ENCODE measurements at places on chromosomes 3 and 15.

- DNase-seq, result no peak
Measured at GRCh38 chr3:32371461-32372212, 20.0 kb upstream of the CMTM7 start.

DNA sequence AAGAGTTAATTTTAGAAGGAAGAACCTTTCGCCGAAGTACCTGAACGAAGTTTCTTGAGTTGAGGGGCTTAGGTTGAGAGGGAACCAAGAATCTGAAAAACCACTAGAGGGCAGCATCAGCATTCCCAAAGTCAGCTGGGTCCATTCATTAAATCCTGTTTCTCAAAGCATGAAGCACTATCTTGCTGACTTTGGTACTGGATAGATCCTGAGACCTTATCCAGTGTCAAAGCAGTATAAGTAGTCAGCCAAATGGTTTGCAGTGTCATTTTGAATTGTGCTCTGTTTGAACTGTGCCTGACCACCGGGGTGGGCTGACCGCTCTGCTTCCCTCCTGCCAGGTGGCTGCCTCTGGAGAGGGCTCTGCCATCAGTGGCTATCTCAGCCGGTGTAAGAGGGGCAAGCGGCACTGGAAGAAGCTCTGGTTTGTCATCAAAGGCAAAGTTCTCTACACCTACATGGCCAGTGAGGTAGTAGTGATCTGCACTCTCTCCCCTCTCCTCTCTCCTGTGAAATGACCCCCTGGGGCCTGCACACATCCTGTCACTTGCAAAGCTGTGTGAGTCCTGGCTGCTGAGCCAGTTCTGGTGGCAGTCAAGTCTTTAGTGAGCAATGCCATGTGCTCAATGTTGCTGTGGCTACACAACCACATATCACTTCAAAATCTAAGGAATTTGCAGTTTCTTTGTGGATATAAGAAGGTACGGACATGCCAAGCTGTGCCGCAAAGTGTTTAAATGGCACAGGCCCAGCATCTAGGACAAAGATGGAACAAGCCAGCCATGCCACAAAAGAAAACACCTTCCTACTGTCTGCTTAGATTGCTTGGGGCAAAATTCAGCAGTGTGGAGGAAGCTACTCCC, 21.4 kb upstream of the NR2C2 start:
- peak; percentile 35 for DNase-seq

DNA sequence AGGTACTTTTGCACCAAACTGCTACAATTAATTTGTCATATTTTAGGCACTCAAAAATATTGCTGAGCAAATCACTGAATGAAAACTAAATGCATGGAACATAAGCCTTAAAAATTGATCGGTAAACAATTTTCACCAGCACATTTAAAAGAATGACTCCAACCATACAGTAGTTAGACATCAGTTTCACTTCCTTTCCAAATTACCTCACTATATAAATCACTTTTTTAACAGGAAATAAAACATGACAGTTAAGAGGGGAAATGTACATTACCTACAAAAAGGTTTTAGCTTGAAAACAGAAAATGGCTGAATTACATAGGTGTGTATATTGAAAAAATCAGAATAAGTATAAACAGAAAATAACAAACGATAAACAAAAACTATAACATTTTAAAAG, 108.4 kb downstream of the SERPINI1 start:
- no peak for DNase-seq

- DNase-seq, result no peak
Measured at GRCh38 chr3:52372822-52373504, 56.8 kb downstream of the DNAH1 start.

DNA sequence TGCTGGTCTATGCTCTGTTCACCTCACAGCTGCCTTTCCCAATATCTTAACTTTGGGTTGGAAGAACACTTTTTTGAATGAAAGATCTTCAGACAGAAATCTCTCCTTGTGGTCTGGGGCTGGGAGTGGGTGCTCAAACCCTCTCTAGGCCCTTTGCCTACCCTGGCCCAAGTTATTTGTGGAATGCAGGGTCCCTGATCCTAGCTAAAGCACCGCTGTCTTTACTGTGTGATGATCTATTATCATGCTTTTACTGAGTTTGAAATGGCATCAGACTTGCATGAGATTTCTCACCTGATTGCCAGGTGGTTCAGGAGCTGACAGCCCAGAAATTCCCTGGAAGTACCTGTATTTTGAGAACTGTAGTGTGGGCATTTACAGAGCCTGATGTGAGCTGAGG, 412.7 kb upstream of the ONECUT1 start:
- no peak for DNase-seq

DNA sequence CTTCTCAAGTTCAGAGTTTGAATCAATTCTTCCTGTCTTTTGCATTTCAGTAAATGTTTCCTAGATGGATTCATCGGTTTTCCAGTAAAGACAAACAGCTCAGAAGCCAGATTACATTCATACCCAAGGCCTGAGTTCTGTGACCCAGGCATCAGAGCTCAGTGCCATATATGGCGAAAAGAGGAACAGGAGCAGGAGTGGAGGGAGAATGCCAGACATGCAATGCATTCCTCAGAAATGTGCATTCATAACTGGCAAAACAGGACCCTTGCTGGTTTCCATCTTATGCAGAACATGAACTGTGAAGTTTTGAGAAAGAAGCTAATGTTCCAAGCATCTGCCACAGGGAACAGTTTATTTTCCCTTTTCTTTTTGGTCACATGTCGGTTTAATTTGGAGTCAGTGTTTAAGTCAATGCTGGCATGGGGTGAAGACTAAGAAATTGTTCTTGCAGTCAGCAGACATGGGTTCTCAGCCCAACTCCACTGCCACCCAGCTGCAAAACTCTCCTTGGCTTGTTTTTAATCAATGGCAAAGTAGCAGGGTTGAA, 116.5 kb downstream of the LPP start:
- peak; percentile 84 for DNase-seq

DNA sequence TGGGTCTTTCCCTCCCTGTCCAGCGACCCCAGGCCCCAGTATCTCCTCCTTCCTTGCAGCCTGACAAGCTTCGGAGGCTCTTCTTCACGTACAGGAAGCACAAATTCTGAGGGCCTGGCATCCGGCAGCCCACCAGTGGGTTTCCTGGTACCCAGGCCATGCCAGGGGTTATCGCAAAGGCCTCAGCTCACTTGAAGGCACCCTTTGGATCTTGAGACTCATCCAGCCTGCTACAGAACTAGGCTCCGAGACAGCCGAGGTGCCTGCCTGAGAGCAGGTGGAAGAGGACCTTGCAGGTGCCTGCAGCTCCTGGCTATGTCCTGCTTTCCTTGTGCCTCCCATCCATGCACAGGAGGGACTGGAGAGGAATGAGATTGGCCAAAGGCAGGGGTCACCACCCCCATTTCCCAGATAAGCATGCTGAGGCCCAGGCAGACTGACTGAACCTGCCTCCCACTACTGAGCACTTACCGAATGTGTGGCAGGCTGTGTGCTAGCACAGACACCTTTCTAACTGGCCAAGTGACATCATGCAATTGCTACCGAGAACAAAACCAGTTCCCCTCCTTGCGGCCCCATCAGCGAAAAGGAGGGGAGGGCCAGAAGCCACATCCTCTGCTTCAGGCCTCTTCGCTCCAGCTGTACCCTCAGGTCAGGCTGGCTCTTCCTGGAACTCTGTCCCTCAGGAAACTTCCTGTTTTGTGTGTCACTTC, 11.2 kb downstream of the SH2D7 start:
- no peak for DNase-seq

GRCh38 chr3:160949460-160949859, 155.7 kb downstream of the B3GALNT1 start:
- DNase-seq, result no peak

DNA sequence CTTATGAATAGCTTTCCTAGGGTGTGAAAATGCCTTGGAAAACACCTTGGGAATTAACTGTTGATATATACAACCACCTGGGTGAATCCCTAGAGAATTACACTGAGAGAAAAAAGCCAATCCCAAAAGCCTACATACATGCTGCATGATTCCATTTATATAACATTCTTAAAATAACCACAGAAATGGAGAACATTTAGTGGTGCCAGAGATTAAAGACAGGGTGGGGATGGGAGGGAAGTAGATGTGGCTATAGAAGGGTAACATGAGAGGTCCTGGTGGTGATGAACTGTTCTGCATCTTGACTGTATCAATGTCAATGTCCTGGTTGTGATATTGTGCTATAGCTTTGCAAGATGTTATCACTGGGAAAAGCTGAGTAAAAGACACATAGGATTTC, 291.0 kb downstream of the CLSTN2 start:
- DNase-seq, result no peak

- DNase-seq, result no peak
Measured at GRCh38 chr3:100483529-100483928, 8.9 kb upstream of the TMEM45A start.

GRCh38 chr3:143134471-143134870, 14.9 kb downstream of the CHST2 start:
- no peak for DNase-seq

- no peak for DNase-seq
Measured at GRCh38 chr15:37819191-37819590, 115.2 kb upstream of the TMCO5A start.

DNA sequence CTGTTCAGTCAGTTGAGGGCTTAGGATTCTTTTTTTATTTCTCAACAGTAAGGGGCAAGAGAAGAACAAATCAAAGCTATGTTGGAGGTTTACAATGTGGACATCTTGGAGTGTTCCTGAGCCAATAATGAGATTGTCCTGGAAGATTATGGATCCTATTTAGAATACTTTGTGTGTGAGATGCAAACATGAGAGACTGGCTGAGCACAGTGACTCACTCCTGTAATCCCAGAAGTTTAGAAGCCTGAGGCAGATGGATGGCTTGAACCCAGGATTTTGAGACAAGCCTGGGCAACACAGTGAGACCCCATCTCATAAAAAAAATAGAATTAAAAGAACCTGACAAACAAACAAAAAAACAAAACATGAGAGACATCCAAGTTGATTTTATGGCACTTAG, 351.6 kb downstream of the GAP43 start:
- DNase-seq, result no peak

DNA sequence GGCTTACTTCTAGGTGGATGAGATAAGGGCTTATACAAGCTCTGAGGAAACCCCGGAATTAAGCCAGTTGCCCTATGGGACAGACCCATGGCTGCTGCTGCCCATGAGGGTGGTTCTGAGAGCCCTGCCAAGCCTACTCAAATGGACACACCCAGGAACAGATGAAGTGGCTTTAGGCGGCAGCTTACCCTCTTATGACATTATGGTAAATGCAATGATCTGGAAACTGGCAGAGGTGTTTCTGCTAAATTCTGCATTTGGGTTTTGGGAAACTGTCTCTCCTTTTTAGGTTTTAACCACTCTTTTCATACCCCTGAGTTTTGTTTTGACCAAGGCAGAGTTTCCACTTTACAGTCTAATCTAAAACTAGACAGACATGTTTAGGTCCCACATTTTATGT, 9.0 kb upstream of the ZBED2 start:
- DNase-seq, result no peak

GRCh38 chr3:123795471-123796251, 88.5 kb downstream of the MYLK start:
- no peak for DNase-seq

- DNase-seq, result no peak
Measured at GRCh38 chr15:57054204-57054750, 135.8 kb downstream of the TCF12 start.

- DNase-seq, result peak; percentile 80
Measured at GRCh38 chr3:113249111-113249510, 37.8 kb downstream of the BOC start.

- no peak for DNase-seq
Measured at GRCh38 chr15:80970018-80970657, 19.5 kb downstream of the MESD start.

DNA sequence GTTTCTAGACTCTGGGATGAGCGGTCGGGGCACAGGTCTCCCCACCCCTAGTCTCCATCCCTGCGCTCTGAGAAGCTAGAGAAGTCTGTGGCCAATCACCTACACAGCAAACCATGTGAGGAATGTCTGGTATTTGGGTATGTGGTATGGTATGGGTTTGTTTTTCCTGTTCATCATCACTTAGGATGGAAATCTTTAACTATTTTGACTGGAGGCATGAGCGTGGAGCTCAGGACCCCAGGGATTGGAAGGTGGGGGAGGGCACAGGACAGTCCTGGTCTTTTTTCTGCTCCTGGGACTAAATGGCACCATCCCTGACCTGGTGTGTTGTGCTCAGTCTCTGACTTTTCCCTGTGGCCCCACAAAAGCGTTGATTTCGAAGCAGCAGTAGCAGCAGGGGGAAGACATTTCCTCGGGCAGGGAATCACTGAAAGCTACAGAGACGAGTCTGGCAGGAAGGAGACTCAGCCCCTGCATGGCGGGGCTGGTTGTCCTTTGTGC, 191.7 kb upstream of the TPM1 start:
- no peak for DNase-seq

DNA sequence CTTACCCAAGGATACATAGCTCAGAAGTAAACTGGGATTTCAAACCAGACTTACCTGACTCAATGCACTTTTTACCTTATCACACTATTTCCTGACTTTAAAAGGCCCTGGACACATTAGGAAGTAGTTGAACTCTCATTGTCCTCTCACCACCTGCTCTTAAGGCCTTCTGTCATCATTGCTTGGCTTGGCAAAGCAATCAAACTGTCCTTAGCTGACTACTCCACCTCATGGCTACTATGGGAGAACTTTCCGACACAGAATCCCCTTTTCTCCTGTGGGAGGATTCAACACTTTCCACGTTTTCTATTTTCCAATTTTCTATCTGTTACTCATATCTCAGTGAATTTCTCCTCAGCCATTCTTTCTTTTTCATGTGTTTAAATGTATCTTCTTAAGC, 55.4 kb downstream of the ZNF148 start:
- DNase-seq, result no peak

DNA sequence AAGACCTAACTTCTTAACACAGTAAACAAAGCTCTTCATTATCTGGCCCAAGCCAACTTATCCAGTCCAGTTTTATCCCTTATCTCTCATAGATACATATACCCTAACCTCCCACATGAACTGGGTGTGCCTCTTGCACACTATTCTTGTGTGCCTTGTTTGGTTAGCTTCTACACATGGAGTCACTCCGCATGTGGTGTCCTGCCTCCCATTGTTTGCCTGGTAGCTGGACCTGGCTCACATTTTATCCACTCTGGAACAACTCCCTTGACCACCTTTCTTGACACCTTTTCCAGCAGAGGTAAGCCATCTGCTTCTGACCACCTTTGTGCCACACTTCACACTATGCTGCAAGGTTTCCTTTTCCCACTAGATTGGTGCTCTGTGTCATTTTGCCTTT, 15.2 kb downstream of the TIPARP start:
- no peak for DNase-seq

- DNase-seq, result no peak
Measured at GRCh38 chr15:88989578-88989977, 76.4 kb upstream of the MFGE8 start.

DNA sequence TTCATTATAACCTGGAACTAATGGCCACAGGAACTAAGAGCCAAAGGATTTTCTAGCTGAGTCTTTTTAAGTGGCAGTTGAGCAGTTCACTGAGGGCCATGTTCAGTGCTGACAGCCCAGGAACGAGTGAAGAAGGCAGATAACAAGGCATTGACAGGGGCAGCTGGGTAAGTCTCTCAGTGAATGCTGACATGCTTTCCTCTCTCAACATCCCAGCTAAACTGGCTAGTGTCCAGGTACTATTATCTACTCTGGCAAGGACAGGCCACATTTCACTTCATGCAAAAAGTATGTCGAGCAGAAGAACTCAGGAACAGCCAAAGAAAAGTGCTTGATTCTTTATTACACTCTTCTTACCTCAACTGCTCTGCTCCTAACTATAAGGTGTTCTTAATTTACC, 515.9 kb downstream of the NLGN1 start:
- no peak for DNase-seq
